ENCODE measurements at places on chromosomes 11 and 22. TPM values are rescaled to one million over a fixed set of nuclear protein-coding genes. Genes with fewer than 3 reads are reported as not detected.

DNA sequence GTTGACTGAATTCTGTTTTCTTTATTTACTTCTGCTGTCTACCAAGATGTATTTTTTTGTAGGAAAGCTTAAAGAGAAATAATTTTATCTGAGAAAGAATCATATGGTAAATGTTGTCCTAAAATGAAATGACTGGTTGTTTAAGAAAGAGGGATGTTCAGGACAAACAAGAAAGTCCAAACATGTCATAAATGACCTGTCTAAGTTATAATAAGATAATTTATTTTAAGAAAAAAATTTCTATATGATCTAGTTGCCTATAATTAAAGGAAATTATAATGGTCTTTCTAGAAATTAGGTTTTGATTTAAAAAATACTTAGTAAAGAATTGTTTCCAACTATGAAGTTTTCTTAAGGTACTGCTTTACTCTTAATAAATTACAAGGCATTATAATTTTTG lies 10.5 kb downstream of the SCGB2A2 start:
- H3K4me1 ChIP-seq = no peaks in the 10 kb centered on the region
- no peak overlapping the region for H3K4me3 ChIP-seq
- no peak for DNase-seq
- no peaks in the 10 kb centered on the region for H3K36me3 ChIP-seq
- H3K27me3 ChIP-seq = no peaks in the 10 kb centered on the region
- H3K27ac ChIP-seq = no peak overlapping the region

DNA sequence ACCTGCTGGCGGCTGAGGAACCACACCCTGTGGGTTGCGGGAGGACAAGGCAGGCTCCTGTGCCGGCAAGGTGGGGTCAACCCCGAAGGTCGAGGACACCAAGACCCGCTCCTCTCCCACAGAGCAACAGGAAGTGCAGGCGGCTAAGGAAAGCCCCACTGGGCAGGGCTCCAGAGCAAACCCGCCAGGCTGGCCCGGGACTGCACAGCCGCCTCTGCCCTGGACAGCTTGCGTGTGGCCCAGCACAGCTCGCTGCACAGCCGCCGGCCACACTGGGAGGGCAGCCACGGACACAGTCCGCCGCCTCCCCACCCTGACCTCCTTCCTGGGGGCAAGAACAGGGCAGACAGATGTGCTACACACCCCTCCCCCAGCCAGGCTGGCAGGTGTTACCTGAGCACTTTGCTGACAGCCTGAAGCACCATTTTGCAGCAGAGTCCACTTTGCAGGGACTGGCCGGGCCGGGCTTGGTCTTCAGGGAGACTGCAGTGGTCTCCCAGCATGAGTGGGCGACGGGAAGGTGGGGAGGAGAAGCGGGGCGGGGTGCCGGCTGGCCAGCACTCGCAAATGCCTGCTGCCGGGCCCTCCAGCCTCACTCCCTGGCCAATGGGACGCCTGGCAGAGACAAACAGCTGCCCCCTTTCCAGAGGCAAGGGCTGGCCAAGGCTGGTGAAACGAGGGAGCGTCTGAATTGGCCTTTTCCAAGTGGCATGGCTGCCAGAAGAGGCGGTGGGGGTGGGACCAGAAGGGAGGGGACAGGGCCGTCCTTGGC lies at the start of gene MOB2:
Gene MOB2 (minus strand): TSS at position 726 of the 772 bp plus-strand sequence. CDS start 223 bp downstream, at position 503.
- H3K4me1 ChIP-seq = peaks cover 81% of the 10 kb centered on the region
- no peaks in the 10 kb centered on the region for H3K36me3 ChIP-seq
- peak; percentile 85 for DNase-seq

The SLN gene
- not detected for total RNA-seq

The KRTAP5-10 gene
- total RNA-seq = not detected

The GTSE1 gene
- not detected for total RNA-seq

- no peaks in the 10 kb centered on the region for H3K36me3 ChIP-seq
- DNase-seq = peak; percentile 90
- H3K4me1 ChIP-seq = peaks cover 36% of the 10 kb centered on the region
- H3K4me3 ChIP-seq = no peak overlapping the region
Observed at GRCh38 chr22:37681556-37682049, 4.5 kb upstream of the NOL12 start.

GRCh38 chr11:64863391-64864060 lies 14.9 kb downstream of the EHD1 start:
- H3K4me1 ChIP-seq = peaks cover 91% of the 10 kb centered on the region
- H3K27ac ChIP-seq = peak overlapping the region; percentile 97
- DNase-seq = peak; percentile 81
- peaks cover 15% of the 10 kb centered on the region for H3K36me3 ChIP-seq
- no peaks in the 10 kb centered on the region for H3K27me3 ChIP-seq

The HBB gene
- total RNA-seq = 57.3 TPM

DNA sequence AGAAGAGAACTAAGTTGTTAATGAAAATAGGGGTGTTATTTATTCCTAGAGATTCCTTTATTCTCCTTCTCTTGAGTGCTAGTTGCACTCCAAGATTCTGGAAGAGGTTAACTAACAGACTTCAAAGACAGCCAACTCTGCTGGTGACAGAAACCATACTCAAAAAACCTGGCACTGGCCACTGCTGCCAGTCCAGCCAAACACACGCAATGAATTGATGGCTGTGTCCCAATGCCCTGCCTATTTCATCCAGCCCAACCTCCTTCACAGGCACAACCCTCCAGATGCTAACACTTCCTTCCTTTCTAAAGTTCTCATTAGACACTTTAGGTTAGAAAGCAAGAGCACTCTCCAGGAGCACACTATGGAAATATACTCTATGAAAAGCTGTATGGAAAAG lies 150.8 kb upstream of the C11orf58 start:
- H3K27ac ChIP-seq = no peak overlapping the region
- H3K4me3 ChIP-seq = no peak overlapping the region
- no peak for DNase-seq
- no peaks in the 10 kb centered on the region for H3K27me3 ChIP-seq
- H3K4me1 ChIP-seq = no peaks in the 10 kb centered on the region

DNA sequence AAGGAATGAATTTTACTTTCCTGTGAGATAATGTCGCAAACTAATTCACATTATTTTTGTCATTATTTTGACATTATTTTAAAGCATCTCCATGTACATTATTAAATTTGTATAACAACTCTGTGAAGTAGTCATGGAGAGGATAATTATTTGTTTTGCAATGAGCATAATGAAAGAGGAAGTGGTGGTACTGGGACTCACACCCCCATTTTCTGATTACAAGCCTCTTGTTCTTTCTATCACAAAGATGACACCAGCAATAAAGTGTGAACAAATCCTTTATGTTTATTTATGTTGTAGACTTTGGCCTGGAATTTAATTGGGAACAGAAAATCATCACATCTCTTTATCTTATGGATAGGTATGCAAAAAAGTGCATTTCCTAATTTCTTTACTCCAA lies 522.6 kb downstream of the TMEM135 start:
- DNase-seq = no peak
- no peak overlapping the region for H3K27ac ChIP-seq
- H3K36me3 ChIP-seq = no peaks in the 10 kb centered on the region
- no peaks in the 10 kb centered on the region for H3K4me1 ChIP-seq
- no peaks in the 10 kb centered on the region for H3K27me3 ChIP-seq

The SCGB1D2 gene
- total RNA-seq = not detected

DNA sequence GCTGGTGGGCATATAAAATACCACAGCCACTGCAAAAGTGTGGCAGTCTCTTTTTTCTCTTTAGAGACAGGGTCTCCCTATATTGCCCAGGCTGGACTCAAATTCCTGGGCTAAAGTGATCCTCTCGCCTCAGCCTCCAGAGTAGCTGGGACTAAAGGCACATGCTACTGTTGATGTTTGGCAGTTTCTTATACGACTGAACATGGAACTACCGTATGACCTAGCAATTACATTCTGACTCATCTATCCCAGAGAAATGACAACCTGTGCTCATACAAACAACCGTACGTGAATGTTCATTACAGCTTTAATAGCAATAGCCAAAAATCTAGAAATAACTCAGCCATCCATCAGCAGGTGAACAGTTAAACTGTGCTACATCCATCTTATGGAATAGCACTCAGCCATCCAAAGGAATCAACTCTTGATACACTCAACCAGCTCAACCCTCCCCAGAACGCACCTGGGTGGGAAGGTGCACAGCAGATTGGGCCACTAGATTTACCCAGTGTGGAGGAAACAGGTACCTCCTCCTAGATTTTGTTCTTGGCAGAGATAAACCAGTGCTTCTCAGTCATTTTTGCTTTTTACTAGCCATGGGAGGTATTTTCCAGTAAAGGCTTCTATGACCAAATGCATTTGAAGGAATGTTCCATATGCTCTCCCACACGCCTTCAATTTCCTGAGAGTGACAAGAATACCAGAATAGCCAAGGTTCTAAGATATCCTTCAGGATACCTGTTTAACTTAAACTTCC lies 130.5 kb downstream of the MED15 start:
- no peak overlapping the region for H3K27ac ChIP-seq
- no peak for DNase-seq
- no peaks in the 10 kb centered on the region for H3K4me1 ChIP-seq
